ENCODE measurements at places on chromosomes 13 and 19. TPM values are rescaled to one million over a fixed set of nuclear protein-coding genes. Genes with fewer than 3 reads are reported as not detected.

DNA sequence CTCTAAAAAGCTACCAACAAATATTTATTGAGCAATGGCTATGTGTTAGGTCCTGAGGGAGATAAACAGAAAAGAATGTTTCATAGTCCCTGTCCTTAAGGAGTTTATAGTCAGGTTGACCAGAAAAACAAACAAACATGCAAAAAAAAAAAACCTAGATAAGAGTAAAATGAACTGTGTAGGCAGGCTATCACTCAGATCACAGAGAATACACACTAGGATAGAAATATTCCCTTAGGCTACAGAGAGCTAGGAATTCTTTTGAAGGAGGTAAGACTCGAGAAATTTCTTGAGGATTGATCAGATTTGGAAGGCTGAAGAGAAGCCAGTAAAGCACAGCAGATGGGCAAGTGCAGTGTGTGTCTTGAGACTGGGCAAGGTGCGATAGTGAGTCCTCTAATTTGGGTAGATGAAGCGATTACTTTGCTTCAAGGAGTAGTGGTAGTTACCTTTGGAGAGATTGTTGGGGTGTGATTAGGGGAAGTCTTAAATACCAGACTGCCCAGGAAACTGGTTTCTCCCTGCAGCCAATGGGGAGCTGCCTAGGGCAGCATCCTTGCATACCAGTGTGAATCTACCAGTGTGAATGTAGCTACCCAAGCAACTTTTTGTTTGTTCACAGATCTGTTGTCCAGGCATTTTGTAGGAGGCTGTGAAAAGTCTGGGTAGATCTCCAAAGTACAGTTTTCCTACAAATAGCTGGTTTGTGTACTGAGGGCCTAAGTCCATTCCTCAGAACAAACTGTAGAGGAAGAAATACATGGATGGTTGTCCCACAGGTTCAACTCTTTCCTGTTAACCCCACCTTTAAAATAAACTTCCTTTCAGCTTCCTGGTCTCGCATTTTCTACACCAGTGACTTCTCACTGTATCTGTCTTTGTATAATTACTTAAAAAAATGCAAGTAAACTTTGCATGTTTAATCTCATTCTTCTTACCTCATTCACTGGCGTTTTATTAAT lies 314.1 kb downstream of the KLF5 start:
- DNase-seq: no peak

DNA sequence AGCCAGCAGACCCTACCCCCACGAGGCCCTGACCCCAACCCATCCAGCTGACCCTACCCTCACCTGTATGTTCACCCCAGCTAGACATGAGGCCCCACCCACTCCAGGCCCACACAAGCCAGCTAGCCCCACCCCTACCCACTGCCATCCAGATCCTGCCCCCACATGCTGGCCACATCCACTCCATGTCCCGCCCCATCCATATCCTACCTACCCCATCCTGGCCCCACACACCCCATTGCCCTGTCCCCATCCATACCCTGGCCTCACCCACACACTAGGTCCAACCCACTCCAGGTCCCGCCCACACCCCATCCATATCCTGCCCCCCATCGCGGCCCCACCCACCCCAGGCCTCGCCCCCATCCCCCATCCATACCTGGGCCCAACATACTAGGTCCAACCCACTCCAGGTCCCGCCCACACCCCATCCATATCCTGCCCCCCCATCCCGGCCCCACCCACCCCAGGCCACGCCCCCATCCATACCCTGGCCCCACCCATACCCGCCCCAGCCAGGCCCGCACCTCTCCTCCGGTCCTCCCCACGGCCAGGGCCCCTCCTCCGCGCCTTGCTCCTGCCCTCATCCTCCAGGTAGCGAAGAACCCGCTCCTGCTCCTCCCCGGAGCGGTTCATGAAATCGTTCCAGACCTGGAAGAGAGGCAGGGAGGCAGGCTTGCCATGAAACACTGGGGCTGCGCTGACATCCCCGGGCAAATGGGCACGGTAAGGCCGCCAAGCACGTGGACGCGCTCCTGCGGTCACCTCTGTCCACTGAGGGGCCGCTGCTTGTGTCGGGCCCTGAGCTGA lies 7.2 kb downstream of the RNU6-9 start:
- DNase-seq: no peak

NOVA2 gene
- 0.44 TPM for total RNA-seq

DNA sequence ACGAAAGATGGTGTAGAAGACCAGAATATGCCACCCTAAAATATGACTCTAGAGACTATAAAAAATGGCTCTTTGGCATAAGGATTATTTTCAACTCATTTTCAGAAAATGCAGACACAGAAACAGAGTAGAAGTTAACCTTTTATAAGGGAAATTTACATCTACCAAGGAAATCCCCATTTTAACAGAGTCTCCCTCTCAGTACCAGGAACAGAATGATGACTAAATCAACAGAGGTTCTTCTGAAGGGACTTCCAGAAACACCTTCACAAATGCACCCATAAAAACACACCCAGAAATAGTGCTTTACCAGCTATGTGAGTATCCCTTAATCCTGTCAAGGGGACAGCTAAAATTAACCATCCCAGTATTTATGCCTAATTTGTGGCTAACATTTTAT lies 29.1 kb downstream of the PLPP2 start:
- no peak for DNase-seq

- no peak for DNase-seq
These were observed 101.2 kb upstream of the TEX29 start for GRCh38 chr13:111219280-111219679.

CCDC169 gene
- total RNA-seq: 0.10 TPM

ZNF793 gene
- 0.19 TPM for total RNA-seq

DAND5 gene
- not detected for total RNA-seq

DNA sequence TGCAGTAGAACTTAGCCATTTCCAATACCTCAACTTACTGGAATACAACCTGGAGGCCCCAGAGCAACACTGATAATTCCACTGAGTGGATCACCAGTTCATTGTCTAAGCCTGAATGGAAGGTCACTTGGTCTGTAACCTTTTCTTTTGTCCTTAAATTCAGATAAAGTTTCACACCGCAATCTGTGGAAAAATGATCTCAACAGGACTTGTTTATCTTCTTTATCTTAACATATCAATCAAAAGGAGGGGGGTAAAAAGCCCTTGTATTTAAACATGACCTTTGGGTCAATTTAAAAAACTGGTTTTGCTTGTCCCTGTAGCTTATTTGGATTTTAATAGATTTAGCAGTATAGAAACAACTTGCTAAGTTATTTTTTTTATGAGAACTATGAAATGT lies 21.6 kb downstream of the SAE1 start:
- DNase-seq: no peak

- DNase-seq: no peak
These were observed 5.9 kb downstream of the BORCS8 start for GRCh38 chr19:19185853-19186740.

MARCHF2 gene
- 183 TPM for total RNA-seq

- DNase-seq: no peak
These were observed 295.6 kb downstream of the TBC1D4 start for GRCh38 chr13:75186379-75186778.

DNA sequence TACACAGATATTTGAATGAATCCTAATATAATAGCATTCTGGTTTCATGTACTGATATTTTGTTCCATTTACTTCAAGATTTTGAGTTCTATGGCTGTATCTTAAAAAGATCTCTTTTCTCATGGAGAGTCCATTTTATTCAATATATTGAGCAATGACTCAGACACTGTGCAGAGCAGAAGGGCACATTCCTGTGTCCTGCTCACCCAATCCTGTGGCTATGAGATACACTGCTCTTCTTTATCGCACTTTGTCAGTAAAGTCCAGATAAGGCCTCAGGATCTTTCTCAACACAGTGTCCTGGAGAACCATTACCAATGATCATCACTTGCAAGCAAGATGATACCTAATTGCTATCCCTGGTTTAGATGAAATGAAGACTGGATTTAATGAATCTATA lies 155.0 kb downstream of the CYSLTR2 start:
- no peak for DNase-seq

GRCh38 chr13:72561791-72562190 lies 165.6 kb downstream of the MZT1 start:
- DNase-seq: no peak

ATP1A3 gene
- total RNA-seq: not detected

CGB5 gene
- not detected for total RNA-seq

RFPL4AL1 gene
- not detected for total RNA-seq

GRCh38 chr19:41566001-41566400 lies 10.0 kb upstream of the CEACAM21 start:
- DNase-seq: no peak

DNA sequence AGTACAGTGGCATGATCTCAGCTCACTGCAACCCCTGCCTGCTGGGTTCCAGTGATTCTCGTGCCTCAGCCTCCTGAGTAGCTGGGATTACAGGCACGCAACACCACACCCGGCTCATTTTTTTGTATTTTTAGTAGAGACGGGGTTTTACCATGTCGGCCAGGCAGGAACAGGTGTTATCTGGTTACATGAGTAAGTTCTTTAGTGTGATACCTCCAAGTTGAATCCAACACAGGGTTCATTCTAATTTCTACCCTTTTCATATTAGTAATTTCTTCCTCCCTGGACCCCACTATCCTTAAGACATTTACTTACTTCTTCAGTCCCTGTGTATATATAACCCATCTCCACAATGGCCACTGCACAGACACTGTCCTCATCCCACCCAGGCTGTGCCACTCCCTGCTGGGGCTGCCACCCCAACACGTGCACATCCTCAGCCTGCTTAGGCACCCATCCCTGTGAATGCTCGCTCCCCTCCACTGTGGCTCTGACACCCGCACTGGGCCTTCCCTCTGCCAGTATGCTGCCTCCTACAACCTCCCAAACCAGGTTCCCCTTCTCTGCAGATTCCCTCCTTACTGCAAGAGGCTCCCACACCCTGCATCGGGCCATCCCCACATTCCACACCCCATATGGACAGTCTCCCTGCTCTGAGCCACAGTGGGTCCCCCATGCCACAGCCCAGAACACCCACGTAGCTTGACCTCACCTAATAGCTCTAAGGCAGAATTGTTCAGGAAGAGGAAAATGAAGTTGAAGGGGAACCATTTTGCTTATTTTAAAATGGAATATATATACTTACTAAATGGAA lies 147.1 kb downstream of the TBC1D4 start:
- DNase-seq: no peak

GRCh38 chr13:32925506-32925905 lies 90.7 kb upstream of the KL start:
- no peak for DNase-seq

DNA sequence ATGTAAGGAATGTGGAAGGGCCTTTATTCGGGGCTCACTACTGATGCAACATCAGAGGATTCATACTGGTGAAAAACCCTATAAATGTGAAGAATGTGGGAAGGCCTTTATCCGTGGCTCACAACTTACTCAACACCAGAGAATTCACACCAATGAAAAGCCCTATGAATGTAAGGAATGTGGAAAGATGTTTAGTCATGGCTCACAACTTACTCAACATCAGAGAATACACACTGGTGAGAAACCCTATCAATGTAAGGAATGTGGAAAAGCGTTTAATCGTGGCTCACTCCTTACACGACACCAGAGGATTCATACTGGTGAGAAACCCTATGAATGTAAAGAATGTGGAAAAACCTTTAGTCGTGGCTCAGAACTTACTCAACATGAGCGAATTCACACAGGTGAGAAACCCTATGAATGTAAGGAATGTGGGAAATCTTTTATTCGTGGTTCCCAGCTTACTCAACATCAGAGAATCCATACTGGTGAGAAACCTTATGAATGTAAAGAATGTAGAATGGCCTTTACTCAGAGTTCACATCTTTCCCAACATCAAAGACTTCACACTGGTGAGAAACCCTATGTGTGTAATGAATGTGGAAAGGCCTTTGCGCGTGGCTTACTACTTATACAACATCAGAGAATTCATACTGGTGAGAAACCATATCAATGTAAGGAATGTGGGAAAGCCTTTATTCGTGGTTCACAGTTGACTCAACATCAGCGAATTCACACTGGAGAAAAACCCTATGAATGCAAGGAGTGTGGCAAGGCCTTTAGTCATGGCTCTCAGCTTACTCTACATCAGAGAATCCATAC lies 44.3 kb downstream of the ZNF585A start:
- DNase-seq: no peak

GRCh38 chr19:45423589-45424190 lies at the start of gene ERCC1:
Gene ERCC1 (minus strand): TSS chr19:45423917. CDS start chr19:45423374, 543 bp downstream.
- peak; percentile 89 for DNase-seq

GRCh38 chr19:8085598-8086408 lies 33.2 kb downstream of the CCL25 start:
- DNase-seq: no peak

PRKCG gene
- not detected for total RNA-seq

- DNase-seq: no peak
These were observed 16.5 kb upstream of the IL17D start for GRCh38 chr13:20686863-20687579.

DNA sequence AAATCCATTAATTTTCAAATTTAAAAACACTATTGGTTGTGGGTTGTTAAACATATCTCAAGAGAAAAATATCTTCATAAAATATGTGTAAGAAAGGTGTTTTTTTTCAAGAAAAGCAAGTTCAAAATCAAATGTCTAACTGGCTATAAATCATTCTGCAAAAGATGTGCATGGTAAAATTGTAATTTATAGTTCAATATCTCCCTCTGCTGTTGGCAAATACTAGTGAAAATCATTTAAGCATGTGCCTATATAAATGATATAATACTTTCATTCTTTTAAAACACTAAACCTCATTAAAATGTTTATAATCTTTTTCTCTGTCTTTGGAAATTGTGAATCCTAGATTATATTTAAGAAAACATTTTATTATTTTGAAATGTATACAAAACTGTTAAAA lies 17.2 kb upstream of the SLITRK6 start:
- DNase-seq: no peak

DNA sequence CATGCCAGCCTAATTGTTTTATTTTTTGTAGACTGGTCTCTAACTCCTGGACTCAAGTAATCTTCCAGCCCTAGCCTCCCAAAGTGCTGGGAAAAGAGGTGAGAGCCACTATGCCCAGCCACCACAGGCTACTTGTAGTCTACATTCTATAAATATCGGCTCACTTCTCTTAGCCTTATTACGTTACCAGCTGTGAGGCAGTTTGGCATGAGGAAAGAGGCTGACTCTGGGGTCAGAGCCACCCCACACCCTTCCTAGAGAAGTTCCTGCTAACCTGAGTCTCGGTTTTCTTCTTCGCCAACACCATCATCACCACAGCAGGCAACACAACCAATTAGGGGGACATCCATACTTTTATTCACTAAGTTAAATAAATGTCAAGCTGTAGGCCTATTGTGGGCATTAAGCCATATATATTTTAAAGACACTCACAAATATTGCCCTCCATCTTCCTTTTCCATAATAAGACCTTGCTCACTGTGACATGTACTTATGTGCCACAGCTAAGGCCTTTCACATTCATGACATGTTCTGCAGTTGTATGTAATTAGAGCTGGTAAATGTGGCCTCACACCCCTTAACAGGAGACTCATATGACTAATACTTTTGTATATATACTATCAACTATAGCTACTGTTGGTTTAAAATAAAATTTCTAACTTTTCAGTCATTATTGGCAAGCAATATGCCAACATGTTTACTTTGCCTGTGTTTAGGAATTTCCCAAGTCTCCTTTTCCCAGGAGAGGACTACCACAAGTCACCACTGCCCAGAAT lies 5.7 kb downstream of the SLC25A30 start:
- no peak for DNase-seq

GRCh38 chr13:86856991-86857390 lies 814.2 kb upstream of the SLITRK5 start:
- no peak for DNase-seq

CLEC17A gene
- not detected for total RNA-seq

- DNase-seq: no peak
These were observed 955.9 kb downstream of the SLITRK5 start for GRCh38 chr13:88627071-88627470.

Measured in gastrocnemius medialis (tissue), 4 donors.